ENCODE measurements at places on chromosomes 6 and 20.

DNA sequence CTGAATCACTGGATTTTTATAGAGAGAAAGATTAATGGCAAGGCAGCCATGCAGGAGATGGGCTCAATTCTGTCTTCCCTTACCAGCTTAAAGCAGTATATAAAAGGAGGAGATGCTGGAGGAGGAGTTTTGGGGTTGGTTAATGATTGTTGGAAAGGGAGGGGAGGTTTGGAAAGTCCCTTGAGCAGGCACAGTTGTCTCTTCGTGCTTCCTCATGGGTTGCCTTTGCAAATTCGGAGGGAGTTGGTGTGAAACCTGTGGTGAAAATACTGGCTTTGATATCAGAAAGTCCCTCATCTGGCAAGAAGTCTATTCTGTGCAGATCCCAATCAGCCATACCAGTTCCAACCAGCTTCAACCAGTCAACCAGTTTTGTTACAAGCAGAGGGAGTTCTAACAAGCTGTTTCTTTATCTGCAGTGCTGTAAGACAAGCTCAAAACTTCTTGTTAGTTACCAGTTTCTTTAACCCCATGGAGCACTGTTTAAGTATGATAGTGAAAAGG lies 107.0 kb downstream of the HIVEP1 start:
- DNase-seq: peak; percentile 78

DNA sequence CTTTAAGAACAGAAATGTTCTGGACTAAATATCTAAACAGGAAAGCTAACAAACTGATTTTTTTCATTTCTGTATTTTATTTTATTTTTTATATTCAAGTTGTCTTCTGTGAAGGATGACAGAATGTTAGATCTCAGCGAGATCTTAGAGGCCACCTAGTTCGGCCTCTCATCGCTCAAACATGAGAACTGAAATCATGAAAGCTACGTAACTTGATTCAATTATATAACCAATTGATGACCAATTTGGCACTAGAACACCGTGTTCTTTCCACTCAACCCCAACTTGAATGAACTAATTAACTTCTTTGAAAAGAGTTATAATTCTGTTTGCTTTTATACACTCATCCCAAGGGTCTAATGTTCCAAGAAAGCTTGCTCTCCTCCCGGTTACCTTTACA lies 24.6 kb upstream of the RNF217 start:
- no peak for DNase-seq

DNA sequence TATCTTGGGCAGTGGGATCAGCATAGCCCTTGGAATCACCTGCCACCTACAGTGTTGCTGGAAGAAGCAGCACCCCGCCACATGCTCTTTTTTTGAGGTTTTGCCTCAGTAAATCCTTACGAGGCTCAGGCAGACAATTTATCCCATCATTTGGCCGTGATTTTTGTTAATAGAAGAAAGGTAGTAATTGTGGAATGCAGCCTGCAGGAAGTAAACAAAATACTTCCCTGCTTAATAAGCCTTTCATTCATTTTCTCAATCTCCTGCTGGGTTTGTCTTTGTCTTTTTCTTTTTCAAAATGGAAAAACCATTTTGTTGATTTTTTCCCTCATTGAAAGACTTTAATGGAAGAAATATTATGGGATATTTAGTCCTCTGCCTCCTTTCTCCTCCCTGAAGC lies 93.7 kb upstream of the CD83 start:
- no peak for DNase-seq

GRCh38 chr6:17998003-17998402 lies 10.6 kb upstream of the KIF13A start:
- DNase-seq: no peak

- DNase-seq: no peak
Measured at GRCh38 chr6:91171754-91172462, 585.0 kb upstream of the MAP3K7 start.

DNA sequence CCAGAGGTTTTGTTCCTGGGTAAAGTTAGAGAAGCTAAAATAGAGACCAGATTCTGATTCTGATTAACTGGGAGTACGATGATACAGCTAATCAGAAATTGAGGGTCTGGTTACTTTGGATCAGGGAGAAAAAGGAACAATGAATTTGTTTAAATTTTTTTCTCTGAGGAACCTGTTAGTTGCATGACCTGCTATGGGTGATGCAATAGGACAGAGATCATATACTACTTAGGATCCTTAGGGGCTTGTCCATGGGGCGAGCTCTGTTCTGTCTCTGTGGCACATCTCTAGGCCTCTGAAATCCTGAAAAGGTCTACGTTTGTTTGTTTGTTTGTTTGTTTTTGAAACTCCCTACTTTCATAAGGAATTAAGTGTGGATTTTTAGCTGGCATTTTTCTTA lies 166.1 kb upstream of the LAMP5 start:
- DNase-seq: no peak

- DNase-seq: no peak
Measured at GRCh38 chr6:104087765-104088164, 772.0 kb downstream of the HACE1 start.

DNA sequence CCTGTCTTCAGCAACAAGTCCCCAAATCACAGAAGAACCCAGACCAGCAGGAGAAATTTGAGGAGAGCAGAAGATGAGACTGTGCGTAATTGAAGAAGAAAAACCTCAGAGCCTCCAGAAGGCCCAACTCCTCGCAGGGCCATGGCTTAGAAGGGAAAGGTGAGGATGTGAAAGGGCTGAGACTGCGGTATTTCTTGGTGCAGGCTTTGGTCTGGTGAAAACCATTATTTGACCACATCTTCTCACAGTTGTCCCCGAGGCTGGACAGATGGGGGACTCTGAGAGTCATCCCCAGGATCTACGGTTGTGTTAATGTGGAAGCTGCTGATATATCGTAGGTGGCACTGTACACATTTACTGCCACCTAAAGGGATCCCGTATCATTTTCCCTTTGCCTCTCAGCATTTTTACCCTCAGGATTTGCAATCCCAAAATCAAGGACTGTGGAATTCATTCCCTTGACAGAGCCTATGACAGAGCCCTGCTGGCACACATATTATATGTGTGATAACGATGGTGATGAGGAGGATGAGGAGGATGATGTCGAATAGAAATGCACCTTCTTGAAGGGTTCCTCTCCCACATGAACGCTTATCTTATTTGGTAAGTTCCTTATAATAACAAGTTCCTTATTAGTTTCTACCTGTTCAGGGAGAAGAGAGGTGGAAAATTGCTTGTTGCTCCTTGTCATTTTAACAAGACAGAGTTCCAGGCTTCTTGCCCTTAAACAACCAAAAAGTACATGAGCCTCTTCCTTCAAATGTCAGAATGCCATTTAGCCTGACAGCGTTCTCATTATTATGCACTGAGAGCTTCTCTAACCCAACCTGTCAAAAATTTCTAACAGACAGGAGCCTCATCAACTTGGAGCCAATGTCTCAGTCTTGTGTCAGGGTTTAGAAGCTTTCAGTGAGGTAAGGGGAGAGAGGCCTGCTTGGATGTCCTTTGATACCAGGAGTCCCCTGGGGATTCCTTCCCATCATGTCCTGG lies 135.8 kb downstream of the PXDC1 start:
- DNase-seq: no peak

- DNase-seq: no peak
Measured at GRCh38 chr20:44596876-44597275, 14.5 kb downstream of the PKIG start.

DNA sequence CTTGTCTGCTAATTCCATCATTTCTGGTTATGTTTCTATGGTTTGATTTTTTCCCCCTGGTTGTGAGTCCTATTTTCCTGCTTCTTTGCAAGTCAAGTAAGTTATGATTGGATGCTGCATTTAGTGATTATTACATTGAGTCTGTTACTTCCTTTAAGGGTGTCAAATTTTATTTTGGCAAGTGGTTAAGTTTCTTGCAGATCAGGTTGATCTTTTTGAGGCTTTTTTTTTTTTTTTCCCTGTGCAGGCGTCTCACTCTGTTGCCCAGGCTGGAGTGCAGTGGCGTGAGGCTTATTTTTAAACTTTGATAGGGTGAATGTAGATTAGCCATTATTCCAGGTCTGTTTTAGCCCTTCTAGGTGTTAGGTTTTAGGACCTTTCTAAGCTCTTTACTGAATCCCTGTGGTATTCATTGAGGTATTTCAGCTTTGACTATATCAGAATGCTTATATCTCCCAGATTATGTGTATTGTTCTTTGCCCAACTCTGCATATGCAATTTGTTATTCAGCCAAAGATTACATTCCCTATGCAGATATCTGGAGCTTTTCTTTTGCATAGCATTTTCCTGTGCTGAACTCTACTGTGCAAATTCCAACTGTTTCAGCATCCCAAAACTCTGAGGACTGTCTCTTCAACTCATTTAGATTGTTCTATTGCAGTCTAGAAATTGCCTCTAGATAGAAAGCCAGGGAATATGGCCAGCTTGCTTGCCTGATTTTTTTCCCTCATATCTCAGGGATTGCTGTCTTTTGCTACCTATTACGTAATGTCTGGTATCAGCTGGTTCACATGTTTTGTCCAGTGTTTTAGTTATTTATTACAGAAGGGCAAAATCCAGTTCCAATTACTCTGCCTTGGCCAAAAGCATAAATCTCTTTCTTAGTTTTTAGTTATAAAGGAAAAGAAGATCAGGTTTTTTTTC lies 113.3 kb downstream of the AFG1L start:
- no peak for DNase-seq

- no peak for DNase-seq
Measured at GRCh38 chr20:6686171-6686570, 81.3 kb upstream of the BMP2 start.

GRCh38 chr6:158868890-158869825 lies 50.0 kb upstream of the EZR start:
- DNase-seq: peak; percentile 98

DNA sequence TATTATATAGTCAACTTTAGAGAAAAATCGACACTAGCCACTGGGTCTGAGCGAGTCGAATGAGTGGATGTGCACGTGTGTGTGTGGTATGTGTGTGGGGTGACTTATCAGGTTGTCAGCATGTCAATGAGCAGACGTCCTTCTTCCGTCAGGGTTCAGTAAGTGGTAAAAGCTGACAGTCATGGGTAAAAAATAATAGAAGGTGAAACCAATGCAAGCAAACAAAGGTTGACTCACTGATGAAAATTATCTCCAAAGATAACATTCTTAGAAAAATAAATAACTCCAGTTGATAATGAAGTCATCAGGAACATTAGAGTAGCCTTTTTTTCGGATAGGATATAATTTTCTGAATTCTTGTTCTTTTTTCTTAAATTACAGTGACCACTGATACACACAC lies 243.8 kb upstream of the FOXQ1 start:
- no peak for DNase-seq

Measured in CD4-positive, alpha-beta T cell treated with Interleukin-17A for 1 hour (primary cell).